ENCODE measurements at places on chromosomes 13 and 19. TPM values are rescaled to one million over a fixed set of nuclear protein-coding genes. Genes with fewer than 3 reads are reported as not detected.

DNA sequence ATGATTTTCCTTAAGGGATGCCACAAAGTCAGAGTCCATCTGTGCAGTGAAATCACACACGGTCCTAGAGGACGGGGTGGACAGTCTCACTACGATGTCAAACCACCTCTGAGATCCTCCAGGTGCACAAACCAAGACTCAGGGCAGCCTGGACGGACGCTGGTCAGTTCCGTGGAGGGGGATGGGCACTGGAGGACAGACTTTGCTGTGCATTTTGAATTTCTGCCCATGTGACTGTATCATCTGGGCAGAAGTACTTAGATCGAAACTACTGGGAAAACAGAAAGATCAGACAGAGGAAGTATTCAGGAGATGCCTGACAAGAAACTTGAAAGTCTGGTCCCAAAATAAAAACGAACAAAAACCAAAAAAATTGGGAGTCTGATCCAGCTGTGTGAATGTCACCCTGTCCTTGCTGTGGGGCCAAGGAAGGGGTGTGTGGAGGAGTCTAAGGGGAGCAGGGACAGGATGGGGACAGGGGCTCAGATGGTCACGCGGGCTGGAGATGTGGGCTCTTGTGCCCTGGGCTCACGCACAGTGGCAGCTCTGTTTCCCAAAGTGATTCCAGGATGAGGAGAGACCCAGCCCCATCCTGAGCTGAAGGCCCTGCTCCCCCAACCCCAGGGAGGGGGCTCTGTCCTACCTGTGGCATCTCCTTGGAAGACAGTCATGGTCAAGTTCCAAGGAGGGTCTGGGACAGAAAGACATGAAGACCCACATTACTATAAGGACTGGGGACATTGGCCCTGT lies 1.5 kb downstream of the SIGLEC8 start:
- no peak for DNase-seq

- DNase-seq: no peak
These were observed 5.8 kb upstream of the ERCC2 start for GRCh38 chr19:45376045-45376724.

DNA sequence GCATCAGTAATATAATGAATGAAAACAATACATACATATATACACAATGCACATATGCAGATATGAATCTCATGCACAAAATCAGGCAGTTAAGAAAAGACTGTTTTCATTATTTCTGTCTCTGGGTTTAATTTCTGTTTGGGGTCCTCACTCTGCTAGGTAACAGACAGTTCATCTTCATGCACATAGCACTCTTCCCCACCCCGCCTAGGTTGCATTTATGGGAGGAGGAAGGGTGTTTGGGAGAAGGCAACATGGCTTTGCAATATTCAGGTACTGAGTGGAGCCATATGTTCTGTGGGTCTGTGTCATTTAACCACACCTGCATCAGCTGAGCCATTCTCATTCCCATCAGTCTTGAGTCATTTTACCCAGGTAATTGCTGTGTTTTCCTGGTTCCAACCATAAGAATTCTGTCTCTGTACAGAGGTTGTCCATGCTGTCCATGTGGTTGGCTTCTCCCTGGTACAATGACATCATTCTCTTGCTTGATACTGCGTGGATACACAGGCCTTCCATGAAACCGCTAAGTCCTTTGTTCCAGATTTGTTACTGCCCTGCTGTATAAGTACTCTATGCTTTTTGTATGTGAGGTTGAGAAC lies 45.3 kb downstream of the RFC3 start:
- no peak for DNase-seq

GRCh38 chr19:39127812-39128515 lies 2.4 kb downstream of the PAK4 start:
- DNase-seq: no peak

GRCh38 chr19:48509467-48510194 lies 2.0 kb downstream of the LMTK3 start:
- DNase-seq: no peak

GRCh38 chr19:21824679-21825078 lies 11.3 kb downstream of the ZNF43 start:
- no peak for DNase-seq

DNA sequence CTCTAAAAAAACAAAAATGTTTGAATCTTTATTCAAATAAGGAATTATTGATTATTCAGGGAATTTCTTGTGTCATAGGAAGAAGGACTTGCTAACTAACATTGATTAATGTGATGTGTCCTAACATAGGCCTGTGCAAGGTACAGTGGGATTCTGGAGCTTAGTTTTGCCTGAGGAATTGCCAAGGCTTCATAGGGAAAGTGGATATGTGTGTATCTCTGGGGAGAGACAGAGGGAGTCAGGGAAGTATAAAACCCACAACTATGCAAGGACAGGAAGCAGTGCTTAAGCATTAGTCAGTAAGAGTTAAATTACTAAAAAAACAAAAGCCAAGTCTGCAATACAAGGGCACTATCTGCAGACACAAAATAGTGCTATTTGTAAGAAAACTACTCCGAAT lies 59.6 kb downstream of the WDFY2 start:
- DNase-seq: peak; percentile 51

- DNase-seq: no peak
These were observed at the start of gene OR7A17 for GRCh38 chr19:14886032-14886431. OR7A17 (minus strand) TSS chr19:14886132; CDS start chr19:14881355, 4,777 bp downstream.

DNA sequence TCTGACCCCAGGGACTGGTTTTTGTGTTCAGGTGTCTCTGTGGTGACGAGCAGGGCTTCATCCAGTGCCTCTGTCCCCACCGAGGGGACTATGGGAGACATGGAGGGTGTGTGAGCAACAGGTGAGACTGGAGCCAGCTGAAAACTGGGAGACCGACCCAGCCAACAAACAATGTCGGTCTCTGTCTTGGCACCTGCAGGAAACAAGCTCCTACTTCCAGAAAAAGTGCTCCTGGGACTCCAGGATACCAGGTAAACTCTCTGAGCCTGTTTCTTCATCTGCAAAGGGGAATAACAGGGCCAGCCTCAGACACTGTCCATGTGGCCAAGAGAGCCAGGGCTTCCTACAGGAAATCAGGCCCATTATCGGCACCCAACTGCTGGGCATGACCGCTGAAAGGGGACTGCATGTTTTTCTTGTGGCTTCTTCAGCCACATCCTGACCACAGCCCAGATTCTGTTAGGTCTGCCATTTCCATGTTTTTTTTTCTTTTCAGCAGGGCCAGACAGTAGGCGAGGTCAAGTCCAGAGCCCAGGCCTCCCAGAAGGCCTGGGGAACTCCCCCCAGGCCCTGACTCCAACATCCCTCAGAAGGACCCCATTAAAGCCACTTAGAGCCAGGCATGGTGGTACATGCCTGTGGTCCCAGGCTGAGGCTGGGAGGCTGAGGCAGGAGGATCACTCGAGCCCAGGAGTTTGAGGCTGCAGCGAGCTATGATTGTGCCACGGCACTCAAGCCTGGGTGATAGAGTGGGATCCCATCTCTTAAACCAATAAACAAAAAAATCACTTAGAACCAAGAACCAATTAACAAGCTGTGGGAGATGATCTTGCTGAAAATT lies 836 bp upstream of the BST2 start:
- no peak for DNase-seq

DNA sequence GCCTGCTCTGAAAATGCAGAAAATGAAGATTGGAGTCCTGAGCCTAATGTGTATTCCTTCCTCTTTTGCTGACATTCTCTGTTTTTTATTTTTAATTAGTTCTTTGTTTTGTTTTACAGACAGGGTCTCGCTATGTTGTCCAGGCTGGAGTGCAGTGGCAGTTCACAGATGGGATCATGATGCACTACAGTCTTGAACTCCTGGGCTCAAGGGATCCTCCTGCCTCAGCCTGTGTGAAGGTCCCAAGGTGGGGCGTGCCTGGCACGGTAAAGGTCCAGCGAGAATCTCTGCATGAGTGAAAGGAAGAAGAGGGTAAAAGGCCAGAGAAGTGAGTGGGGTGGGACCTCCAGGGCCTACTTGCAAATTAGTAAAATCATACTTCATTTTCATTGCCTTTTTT lies 34.3 kb upstream of the DGKH start:
- no peak for DNase-seq

GRCh38 chr19:16039545-16039944 lies 36.8 kb upstream of the TPM4 start:
- no peak for DNase-seq

DNA sequence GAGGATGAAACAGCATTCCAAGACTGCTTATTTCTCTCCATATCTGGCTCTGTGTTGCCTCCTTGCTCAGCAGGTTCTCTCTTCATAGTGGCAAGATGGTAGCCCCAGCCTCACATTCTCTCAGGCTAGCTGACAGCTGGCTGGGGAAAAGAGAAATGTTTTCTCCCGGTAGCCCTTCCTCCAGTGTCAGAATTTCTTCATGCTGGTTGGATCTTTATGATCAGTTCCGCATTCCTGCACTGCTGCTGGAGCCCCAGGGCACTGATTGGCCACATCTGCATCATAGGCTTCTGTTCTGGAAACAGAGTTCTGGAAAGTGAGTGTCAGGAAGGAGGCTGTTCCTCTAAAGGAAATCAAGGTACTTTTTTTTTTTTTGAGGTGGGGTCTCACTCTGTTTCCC lies 24.6 kb downstream of the POP4 start:
- no peak for DNase-seq

GRCh38 chr13:113726961-113727411 lies 32.0 kb upstream of the TMEM255B start:
- DNase-seq: no peak

DNA sequence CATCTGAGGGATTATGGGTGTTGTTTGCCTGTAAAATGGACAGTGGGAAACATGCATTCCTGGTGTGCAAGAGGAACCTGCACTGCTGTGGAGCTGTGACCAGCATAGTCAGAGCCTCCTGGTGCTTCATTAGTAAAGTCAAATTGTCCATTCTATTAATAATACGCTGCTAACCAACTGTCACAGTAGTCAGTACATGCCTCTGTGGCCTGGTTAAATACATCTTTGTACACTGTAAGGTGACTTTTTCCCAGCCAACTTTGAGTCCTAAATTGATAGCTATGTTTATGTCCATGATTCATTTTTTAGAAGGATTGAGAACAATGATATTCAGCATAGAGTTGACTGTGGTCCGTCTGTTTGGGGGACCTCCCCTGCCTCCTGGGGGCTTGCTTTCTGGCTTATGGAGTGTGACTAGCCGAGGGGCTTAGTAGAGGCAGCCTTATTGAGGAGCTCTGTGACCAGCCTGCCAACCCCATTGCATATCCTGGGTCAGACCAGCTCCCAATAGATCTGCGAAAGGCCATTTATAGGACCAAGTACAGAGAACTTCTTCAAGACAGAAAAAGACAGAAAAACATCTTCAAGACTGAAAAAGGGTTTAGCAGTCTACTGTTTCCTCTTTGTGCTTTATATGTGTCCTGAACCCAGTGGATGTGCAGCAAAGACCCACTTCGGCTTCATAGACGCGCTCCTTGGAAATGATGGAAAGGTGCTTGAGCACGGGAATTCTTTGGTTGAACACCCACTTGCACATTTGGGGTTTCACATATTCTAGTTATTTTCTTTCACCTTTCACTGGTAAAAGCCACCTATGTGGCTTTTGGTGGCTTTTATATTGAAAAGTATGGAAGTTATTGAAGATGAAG lies 4.3 kb downstream of the GPR183 start:
- DNase-seq: no peak

DNA sequence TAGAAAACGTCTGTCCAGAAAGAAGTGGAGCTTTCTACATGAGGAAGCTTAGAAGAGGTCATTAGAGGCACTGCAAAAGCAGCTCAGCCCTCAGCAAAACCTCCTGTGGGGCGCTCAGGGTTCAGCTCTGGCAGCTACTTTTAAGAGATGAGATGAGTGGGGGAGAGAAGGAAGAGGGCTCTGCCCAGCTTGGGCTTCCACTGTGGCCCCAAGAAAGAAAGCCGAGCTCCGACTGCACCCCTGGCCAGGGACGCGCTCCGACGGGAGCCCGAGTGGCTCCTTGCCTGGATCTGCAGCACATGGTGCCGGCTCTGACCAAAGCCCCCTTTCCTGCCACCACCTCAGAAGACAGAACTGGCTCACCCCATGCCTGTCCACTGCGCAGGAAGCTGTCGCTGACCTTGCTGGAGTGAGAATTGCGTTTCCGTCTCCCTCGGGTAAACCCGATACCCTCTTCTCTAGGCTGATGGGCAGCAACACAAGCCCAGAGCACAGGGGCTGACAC lies 36.4 kb downstream of the NAXD start:
- no peak for DNase-seq

DNA sequence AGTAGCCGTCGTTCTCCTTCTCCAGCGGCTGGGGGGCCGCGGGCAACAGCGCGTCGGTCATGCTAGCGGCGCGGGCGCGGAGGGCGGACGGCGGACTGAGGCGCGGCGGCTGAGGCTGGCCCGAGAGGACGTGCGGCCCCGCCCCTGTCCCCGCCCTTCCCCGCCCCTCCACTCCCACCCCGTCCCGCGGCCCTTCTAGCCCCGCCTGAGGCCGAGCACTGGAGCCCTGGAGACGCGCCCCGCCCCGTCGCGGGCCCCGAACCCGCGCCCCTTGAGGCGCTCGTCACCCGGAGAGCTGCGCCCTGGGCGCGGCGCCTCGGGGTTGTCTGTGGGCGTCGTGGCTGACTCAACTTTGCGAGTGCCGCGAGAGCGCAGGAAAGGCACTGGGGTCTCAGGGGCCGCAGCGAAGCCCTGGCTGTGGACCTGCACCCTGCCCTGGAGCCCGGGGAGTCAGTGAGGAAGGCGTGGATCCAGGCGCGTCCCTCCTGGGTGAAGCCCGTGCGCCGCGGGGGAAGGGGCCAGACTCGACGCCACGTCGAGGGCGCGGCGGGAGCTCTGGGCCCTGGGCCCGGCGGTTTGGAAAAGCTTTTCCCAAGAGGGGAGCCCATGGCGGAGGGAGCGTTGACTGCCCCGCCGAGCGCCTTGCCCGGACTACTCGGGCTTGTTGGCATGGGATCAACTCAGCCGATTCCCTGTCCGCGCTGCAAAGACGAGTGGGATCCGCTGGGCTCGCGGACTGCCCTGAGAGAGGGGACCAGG lies at the start of gene RHPN2:
Gene RHPN2 (minus strand): TSS at position 97 of the 759 bp plus-strand sequence. CDS start 36 bp downstream, at position 61.
- peak; percentile 90 for DNase-seq

DNA sequence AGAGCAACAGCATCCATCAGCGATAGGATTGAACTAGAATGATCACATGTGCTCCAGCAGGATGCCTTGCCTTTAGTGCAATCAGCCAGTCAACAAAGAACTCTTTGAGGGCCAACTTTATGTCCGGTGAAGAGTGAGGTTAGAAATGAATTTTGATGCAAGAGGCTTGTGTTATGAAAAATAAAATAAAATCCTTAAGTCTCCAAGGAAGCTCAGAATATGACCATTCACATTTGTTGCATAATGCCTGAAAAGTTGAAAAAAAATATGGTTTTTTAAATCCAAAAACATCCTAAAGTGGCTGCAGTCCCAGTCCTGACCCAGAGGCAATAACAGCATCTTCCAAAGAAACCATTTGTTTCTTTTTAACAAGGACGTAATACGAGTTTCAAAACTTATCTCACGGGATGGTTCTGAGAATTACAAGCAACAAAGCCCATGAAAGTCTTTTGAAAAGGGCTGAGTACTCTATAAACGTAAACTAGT lies 61.3 kb downstream of the DCLK1 start:
- DNase-seq: no peak

Gene NLRP11
- total RNA-seq: not detected

Gene NOVA2
- not detected for total RNA-seq

Gene PTGER1
- total RNA-seq: 0.31 TPM

Gene FUT6
- not detected for total RNA-seq
